ENCODE measurements at places on chromosomes 12 and 14. TPM values are rescaled to one million over a fixed set of nuclear protein-coding genes. Genes with fewer than 3 reads are reported as not detected.

DNA sequence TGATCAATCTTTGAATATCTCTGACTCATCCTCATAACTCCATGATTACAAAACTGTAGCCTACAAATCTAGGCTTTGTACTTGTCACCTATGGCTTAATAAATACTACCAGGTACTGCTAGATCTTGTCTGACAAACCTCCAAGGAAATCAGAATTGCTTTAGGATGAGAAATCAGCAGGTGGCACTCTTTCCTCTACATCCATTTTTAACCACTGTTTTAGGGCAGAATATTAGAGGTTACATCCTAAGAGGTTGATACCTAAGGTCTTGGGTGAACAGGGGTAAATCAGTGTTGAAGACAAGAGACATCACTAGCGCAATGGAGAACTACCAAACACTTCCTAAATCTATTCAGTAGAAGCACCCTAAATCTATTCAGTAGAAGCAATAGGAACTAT lies 63.1 kb upstream of the SOX5 start:
- H3K36me3 ChIP-seq: no peaks in the 10 kb centered on the region
- no peak overlapping the region for H3K4me3 ChIP-seq
- H3K4me1 ChIP-seq: no peaks in the 10 kb centered on the region
- no peak overlapping the region for H3K27ac ChIP-seq

DNA sequence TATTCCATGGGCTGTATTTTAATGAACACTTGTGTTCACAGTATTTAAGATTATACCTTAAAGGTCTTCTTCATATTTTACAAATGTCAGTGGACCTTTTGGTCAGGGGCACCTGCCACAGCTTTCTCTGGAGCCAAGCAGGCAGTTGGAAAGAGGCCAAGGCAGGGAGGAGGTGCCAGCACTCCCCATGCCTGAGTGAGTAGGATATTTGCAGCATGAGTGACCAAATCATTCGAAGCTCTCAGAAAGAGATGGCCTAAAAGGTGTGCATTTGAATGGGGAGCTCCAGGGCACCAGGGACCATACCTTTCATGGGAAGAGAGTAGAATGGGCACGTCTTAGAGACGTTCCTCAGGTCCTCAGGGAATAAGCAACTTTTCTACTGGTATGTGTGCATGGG lies 121.6 kb downstream of the GPR135 start:
- no peak for DNase-seq
- no peak overlapping the region for H3K4me3 ChIP-seq
- no peaks in the 10 kb centered on the region for H3K36me3 ChIP-seq
- H3K27ac ChIP-seq: no peak overlapping the region

Gene ERBB3
- total RNA-seq: 1.4 TPM

Gene KLRD1
- 6.6 TPM for total RNA-seq

Gene OR4E2
- not detected for total RNA-seq

Measured in activated T-cell treated with anti-CD3 and anti-CD28 coated beads, Interleukin-2, amount 50 U/mL, for 72 hours (primary cell).